ENCODE measurements at places on chromosomes 2 and 18.

DNA sequence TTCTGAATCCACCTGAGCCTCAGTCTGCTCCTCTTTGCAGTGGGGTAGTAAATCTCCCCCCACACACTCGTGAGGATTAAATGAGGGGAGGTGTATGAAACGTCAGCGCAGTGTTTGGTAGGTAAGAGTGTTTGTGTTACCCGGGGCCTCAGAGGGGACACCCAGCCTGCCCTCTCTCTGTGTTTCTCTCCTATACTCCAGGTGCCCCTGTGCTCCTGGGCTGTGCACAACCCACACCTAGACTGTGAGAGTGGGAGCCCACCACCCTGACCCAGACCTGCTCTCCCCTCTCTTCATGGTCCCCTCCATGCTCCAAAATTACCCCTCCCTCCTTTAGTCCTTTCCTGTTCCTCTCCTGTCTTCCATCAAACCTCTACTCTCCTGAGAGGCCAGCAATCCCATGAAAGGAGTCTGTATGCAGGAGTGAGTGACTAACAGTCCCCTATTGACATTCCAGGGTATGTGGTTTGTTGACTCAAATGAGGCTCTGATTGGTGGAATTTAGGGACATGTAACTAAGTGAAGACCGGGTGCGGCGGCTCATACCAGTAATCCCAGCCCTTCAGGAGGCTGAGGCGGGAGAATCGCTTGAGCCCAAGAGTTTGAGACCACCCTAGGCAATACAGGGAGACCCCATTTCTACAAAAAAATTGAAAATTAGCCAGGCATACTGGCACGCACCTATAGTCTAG is 10.4 kb downstream of the CIB4 start:
- peaks cover 7% of the 10 kb centered on the region for H3K27me3 ChIP-seq
- no peak for ATAC-seq
- no peak overlapping the region for H3K27ac ChIP-seq
- H3K36me3 ChIP-seq = no peaks in the 10 kb centered on the region

DNA sequence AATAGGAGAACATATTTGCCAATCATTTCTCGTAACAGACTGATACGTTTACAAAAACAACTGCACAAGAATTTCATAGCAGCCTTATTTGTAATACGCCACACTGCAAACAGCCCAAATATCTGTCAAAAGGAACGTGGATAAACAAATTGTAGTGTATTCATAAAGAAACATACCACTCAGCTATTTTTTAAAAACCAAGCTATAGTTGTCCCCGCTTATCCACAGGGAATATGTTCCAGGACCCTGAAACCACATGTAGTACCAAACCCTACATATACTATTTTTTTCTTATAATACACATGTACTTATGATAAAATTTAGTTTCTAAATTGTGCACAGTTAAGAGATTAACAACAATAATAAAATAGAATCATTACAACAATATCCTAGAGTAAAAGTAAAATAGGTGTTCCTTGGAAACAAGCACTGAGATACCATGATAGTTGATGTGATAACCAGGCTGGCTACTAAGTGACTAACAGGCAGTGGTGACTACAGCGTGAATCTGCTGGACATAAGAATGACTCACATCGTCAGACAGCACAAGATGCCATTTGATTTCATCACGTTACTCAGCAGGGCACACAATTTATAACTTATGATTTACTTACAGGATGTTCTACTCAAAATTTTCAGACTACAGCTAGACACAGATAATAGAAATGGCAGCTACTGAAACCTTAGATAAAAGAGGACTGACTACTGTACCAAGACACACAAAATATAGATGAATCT is 367.4 kb downstream of the NCKAP5 start:
- no peak for ATAC-seq
- no peaks in the 10 kb centered on the region for H3K36me3 ChIP-seq
- no peaks in the 10 kb centered on the region for H3K27me3 ChIP-seq
- no peak overlapping the region for H3K4me3 ChIP-seq
- H3K4me1 ChIP-seq = no peaks in the 10 kb centered on the region

GRCh38 chr18:77250926-77251729 is 1.5 kb downstream of the GALR1 start:
- H3K4me1 ChIP-seq = no peaks in the 10 kb centered on the region
- H3K4me3 ChIP-seq = peak overlapping the region; percentile 43
- no peak overlapping the region for H3K27ac ChIP-seq
- no peaks in the 10 kb centered on the region for H3K36me3 ChIP-seq
- no peak for ATAC-seq
- peaks cover 41% of the 10 kb centered on the region for H3K27me3 ChIP-seq

- H3K4me3 ChIP-seq = no peak overlapping the region
- no peak overlapping the region for H3K27ac ChIP-seq
- peaks cover 80% of the 10 kb centered on the region for H3K27me3 ChIP-seq
- ATAC-seq = no peak
- H3K36me3 ChIP-seq = peaks cover 25% of the 10 kb centered on the region
Observed at GRCh38 chr2:176136374-176137251, 7.1 kb downstream of the HOXD8 start.

Data from activated T-helper 17 cell treated with anti-CD3 and anti-CD28 coated beads, Interleukin-2, amount 50 U/mL, for 72 hours (primary cell).